ENCODE measurements at places on chromosomes 13 and 19. TPM values are rescaled to one million over a fixed set of nuclear protein-coding genes. Genes with fewer than 3 reads are reported as not detected.
A peak's percentile ranks its signal among the peaks of the same experiment; 100 is the strongest.

ZNF749 gene
- polyA plus RNA-seq, result 10.0 TPM

TGFBR3L gene
- polyA plus RNA-seq, result 0.85 TPM

- no peak for DNase-seq
These were observed 533.2 kb downstream of the RFC3 start for GRCh38 chr13:34351134-34351533.

DNA sequence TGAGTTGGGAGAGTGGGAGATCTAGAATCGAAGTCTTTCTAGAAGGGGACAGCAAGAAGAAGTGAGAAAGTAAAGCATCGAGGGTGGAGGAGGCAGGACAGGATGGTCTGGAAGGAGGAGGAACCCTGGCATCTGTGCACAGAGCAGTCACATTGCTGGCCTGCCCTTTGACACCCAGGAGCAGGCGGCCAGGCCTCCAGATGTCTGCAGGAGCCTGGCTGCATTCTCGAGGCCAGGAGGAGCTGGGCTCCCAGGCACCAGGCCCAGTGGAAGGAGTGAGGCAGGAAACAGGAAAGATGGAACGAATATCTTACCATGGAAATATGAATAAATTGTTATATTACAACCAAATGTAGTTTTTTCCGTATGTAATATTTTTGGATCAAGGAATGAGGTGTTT lies 27.7 kb upstream of the ARGLU1 start:
- no peak for DNase-seq

DNA sequence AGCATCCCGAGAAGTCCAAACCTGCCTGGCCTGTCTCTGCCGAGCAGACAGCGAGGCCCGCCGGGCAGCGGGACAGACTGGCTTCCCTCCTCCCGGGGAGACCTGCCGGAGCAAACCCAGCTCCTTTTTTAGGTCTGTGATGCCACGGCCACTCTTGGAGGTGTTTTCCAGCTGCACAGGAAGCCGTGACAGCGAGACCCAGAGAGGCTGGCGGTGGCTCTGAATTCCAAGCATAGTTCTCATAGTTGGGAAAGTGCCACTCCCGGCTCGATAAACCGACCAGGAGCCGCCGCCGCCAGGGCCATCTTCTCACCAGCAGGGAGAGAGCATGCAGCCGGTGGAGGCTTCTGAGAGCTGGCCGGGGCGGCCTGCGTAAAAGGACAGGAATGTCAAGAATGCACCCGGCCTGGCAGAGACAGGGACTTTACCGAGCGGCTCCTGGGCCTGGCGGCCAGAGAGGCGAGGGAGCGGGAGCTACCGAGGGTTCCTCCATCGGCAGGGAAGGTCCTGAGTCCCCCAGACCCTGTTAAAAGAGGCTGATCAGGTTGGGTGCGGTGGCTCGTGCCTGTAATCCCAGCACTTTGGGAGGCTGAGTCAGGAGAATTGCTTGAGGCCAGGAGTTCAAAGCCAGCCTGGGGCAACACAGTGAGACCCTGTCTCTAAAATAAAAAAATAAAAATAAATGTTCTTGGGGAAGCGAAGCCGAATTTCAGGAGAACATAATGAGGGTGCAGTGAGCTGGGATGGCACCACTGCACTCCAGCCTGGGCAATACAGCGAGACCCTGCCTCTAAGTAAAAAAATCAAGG lies 64.9 kb downstream of the GADD45B start:
- peak; percentile 75 for DNase-seq
